Lung (tissue), 17 donors: ENCODE measurements at places on chromosomes 7 and 10. TPM values are rescaled to one million over a fixed set of nuclear protein-coding genes. Genes with fewer than 3 reads are reported as not detected.
A peak's percentile ranks its signal among the peaks of the same experiment; 100 is the strongest.

- H3K27ac ChIP-seq = no peak overlapping the region
- no peak overlapping the region for H3K4me3 ChIP-seq
- H3K36me3 ChIP-seq = no peaks in the 10 kb centered on the region
- H3K4me1 ChIP-seq = no peaks in the 10 kb centered on the region
- no peaks in the 10 kb centered on the region for H3K27me3 ChIP-seq
- DNase-seq = no peak
Observed at GRCh38 chr7:49520951-49521350, 252.5 kb upstream of the VWC2 start.

DNA sequence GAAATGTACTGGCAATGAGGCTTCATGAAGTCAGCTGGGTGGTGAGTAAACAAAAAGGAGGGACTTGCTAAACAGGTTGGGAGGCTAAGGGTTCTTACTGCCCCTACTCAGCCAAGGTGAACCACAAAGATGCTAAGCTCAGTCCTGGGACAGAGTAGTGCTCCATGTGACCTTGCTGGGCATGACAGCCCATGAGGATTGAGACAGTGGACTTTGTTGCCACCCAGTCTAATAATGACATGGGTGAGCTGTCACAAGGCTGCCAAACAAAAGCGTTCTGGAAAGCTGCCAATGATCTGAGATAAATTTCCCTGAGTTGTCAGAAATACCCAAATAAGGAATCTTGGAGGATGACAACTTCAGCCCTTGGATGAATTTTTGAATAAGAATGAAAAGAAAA, 75.2 kb downstream of the CLEC2L start:
- no peak for DNase-seq
- no peaks in the 10 kb centered on the region for H3K27me3 ChIP-seq
- H3K4me3 ChIP-seq = no peak overlapping the region
- no peaks in the 10 kb centered on the region for H3K4me1 ChIP-seq
- H3K36me3 ChIP-seq = peaks cover 50% of the 10 kb centered on the region

DNA sequence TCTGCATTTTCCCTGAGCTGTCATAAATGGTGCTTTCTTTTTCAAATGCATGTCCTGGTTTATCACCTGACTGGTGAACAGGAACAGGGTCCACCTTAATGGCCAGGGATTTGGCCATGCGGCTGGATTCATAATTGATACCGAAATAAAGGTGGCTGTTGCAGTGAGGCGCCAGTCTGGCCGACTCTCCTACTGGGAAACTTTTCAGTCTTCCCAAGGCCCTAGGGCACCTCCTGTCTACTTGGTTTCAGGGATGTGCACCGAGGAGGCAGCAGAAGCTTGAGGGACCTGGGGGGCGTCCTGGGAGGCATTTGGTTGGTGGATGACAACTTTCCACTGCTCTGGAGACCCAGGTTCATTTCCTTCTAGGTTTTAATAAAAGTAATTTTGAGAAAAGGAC, 46.4 kb upstream of the FIGNL1 start:
- H3K36me3 ChIP-seq = no peaks in the 10 kb centered on the region
- no peak overlapping the region for H3K4me3 ChIP-seq
- H3K4me1 ChIP-seq = peaks cover 4% of the 10 kb centered on the region
- peak overlapping the region; percentile 77 for H3K27ac ChIP-seq
- no peaks in the 10 kb centered on the region for H3K27me3 ChIP-seq

STRIP2 gene
- 1.4 TPM for polyA plus RNA-seq

NANOS1 gene
- 1.4 TPM for polyA plus RNA-seq
